ENCODE measurements at places on chromosomes 3 and 15. TPM values are rescaled to one million over a fixed set of nuclear protein-coding genes. Genes with fewer than 3 reads are reported as not detected.

GRCh38 chr3:31622636-31623288 lies 90.0 kb downstream of the STT3B start:
- no peak for DNase-seq

- no peak for DNase-seq
Measured at GRCh38 chr15:89088605-89089315, 504 bp downstream of the ABHD2 start.

DNA sequence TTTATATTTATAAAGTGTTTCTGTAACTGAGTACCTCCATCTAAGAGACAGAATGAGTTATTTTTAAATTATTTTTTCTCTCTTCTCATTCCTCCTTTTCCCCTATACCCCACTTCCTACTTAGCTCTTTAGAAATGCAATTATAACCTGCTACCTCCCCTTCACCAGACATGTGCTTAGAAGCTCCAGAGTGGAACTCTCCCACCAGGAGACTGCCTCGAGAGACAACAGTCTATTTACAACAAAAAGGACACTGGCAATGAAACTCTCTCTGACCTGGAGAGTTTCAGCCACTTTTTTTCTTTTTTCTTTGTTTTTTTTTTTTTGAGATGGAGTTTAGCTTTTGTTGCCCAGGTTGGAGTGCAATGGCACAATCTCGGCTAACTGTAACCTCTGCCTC lies 109.4 kb upstream of the PLXND1 start:
- no peak for DNase-seq

- no peak for DNase-seq
Measured at GRCh38 chr15:46589088-46589487, 954.3 kb downstream of the SQOR start.

DNA sequence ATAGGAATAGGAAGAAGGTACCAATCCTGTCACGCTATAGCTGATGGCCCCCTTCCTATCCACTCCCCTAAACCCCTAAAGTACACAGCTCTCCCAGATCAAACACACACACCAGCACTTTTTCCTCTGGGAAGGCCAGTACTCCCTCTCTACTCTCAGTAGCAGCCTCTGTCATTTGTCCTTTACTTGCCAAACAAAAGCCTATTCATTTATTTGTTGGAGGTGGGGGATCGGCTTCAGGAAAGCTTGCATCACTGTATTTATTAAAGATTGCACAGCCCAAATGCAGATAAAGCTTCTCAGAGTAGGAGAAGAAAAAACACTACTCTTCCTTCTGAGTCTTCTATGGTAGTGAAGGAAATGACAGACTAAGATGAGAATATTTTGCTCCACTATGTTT lies 429.7 kb upstream of the RASGRP1 start:
- no peak for DNase-seq

DNA sequence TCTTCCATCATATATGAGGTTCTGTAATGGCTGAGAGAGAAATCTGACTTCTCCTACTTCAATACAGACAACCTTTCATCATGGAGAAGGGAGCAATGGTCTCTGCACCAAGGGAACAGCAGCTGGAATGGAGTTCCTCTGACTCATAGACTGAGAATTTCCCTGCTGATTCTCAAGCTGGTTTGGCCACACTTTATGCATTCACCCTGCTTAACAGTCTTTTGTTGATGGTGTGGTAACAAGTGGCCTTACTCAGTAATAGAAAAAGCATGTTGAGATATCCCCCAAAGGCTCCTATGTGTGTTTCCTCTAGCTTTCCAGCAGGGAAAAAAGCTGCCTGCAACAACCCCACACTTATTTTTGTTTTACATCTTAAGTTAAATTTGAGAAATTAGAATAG lies 138.1 kb downstream of the GREM1 start:
- DNase-seq, result peak; percentile 98

GRCh38 chr15:74406992-74407705 lies 26.6 kb downstream of the SEMA7A start:
- peak; percentile 80 for DNase-seq

DNA sequence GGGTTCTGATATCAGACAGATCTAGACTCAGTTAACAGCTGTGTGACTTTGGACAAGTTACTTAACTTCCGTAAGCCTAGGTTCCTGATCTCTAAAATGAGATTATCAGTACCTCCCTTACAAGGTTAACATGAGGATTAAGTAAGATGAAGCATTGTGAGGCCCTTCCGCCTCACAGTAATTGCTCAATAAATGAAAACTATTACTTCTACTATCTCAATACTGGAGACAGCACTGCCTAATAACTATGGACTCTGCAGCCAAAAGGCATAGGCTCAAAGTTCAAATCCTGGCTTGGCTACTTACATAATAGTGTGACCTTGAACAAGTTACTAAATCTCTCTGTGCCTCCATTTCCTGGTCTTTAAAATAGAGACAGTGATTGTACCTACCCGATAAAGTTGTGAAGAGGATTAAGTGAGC lies 82.0 kb upstream of the ATP11B start:
- no peak for DNase-seq

Gene TMEM266
- not detected for total RNA-seq

Gene CHRNA7
- total RNA-seq, result not detected

GRCh38 chr3:52843881-52844280 lies 9.1 kb upstream of the MUSTN1 start:
- no peak for DNase-seq

DNA sequence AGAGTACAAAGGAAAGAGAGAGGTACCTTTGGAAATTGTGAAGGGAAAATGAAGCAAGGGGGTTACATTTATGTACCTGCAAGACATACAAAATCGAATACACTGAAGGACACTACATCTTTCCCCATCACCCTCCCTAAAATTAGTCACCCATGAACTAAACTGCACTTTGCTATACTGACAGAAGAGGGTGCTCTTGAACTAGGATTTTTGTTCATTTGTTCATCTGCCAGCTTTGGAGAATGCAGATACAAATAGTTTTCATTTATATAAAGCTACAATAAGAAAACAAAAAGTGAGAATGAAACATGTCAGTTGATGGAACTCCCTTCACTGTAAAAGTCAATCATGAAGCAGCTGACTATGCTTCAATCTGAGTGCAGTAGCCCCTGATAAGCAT lies 55.7 kb downstream of the PCCB start:
- DNase-seq, result peak; percentile 55

Gene SLC26A6
- total RNA-seq, result 34.8 TPM

Gene SGO1
- 7.8 TPM for total RNA-seq

DNA sequence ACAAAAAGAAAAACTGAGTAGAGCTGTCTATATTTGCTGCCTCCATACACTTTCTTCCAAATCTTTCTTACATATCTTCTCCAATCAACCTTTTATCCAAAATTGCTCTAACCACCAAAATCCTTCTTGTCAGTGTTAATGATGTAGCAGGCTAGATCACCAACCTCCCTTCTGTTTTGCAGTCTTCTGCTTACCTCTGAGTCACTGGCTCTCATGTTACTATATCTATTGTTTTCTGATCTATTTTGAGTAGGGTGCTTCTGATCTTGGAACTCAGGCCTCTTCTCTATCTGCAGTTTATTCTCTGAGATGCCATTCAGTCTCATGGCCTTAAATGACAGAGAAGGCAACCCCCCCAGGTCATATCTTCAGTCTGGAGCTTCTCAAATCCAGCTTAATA lies 26.3 kb upstream of the AADAC start:
- peak; percentile 10 for DNase-seq

DNA sequence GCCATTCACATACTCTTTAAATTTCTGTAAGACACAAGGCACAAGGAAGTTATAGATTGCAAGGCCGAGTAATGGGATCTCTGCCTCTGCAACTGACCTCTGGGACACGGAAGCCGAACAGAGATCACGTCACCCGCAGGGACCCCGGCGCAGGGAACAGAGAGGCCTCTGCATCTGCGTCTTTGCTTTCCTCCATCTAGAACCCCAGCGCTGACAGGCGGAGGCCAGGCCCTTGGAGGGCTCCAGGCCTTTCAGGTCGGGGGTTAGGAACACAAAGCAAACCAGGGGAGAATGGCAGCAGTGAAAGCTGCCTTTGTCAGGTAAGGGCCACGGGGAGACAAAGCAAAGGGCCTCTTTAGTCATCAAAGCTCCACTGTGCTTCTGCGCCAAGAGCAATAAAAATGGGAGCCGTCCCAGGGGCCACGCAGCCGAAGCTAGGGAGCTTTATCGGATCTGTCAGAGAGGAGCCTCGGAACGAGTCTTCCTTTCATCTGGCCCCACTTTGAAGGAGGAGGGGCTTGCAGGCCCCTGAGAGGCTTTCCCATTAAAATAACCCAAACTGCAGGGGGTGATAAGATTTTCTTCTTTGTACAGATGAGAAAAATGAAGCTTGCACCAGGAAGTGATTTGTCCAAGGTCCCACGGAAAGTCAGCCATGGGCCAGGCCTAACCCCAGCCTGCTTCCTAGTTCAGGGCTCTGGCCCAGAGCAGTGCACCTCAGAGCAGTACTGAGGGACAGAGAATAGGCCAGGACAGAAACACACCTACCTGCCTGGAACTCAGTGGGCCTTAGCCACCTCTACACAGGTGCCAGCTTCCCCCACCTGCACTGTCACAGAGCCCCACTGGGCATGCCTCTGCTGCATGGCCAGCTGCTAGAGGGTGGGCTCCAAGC lies 84.4 kb upstream of the RAD18 start:
- DNase-seq, result no peak

Gene GP9
- total RNA-seq, result not detected

- no peak for DNase-seq
Measured at GRCh38 chr3:186566772-186567071, 417 bp downstream of the TBCCD1 start.

DNA sequence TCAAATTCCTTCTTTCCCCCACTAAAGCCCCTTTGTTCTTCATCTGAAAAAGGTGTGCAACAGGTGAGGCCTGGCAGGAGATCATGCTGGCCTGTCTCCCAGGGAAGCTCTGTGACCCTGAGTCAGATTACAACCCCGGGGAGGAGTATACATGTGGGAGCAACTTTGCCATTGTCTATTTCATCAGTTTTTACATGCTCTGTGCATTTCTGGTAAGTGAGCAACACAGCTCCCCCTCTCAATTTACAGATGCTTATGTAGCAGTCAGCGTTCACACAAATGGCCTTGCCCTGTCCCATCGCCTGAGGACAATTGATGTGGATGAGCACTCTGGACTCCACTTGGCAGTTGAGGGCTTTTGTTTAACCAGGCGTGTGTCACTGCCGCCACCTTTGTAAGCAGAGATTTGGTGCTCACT lies 70.4 kb downstream of the CHDH start:
- no peak for DNase-seq

GRCh38 chr3:42043099-42043813 lies 47.9 kb upstream of the TRAK1 start:
- peak; percentile 76 for DNase-seq

Gene PPM1M
- total RNA-seq, result 19.0 TPM
